Midbrain (tissue), 1 donor: ENCODE measurements at places on chromosomes 4 and X.

DNA sequence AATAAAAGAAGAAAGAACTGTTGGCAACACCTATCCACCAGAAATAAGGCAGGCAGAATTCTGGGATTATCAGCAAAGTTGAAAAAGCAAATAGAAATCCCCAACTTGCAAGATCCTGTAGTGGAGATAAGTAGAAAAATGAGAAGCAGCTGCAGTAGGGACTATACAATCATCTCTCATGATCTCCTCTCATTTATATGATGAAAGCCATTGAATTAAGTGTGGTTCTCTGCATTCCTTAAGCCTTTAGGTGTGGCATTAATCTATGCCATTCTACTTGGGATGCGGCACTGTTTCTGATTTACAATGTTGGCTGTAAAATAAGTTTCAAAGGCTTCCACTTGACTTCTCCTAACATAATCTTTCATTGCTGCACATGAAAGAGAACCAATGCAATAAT, 869.8 kb downstream of the TRAM1L1 start:
- no peak for DNase-seq

DNA sequence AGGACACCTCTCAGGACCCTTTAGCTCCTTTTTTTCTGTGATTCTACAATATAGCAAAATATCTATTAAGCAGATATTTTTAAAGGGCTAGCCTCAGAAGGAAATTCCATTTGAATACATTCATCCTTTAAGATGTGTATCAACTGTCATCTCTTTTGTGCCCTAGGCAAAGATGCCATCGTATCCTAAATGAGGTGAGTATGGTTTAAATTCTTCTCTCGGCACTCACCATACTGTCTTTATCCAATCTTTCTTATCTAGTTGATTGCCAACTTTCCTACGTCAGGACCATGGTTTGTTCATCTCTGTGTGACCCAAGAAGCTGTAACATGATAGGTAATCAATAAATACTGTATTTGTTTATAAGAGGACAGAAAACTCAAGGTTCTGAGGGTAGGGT, 176.0 kb downstream of the LDB2 start:
- DNase-seq, result no peak

GRCh38 chrX:109997786-109998452, 5.0 kb upstream of the TMEM164 start:
- DNase-seq, result no peak

GRCh38 chrX:19893727-19894126, 6.3 kb upstream of the SH3KBP1 start:
- DNase-seq, result no peak

- no peak for DNase-seq
Measured at GRCh38 chrX:53290441-53291041, 9.2 kb upstream of the IQSEC2 start.

DNA sequence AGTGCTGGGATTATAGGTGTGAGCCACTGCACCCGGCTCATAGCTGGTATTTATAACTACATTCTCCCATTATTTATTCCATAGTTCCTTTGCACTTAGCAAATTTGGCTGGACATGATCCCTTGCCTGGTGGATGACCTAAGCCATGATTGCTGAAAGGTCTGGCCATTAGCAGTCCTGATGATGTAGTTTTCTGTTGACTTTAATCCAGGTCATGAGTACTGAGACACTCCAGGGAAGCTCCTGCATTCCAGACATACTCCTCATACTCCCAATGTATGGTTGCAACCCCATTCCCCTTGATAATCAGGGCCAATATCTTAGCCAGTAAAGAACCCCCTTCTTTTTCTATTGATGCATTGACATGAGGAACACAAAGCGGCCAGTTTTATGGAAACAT, 24.4 kb upstream of the MGST2 start:
- DNase-seq, result no peak

- no peak for DNase-seq
Measured at GRCh38 chrX:25296850-25297249, 281.1 kb upstream of the ARX start.

- DNase-seq, result no peak
Measured at GRCh38 chrX:16923157-16923556, 23.3 kb upstream of the REPS2 start.

GRCh38 chr4:3677748-3678070, 88.5 kb upstream of the ADRA2C start:
- DNase-seq, result no peak

DNA sequence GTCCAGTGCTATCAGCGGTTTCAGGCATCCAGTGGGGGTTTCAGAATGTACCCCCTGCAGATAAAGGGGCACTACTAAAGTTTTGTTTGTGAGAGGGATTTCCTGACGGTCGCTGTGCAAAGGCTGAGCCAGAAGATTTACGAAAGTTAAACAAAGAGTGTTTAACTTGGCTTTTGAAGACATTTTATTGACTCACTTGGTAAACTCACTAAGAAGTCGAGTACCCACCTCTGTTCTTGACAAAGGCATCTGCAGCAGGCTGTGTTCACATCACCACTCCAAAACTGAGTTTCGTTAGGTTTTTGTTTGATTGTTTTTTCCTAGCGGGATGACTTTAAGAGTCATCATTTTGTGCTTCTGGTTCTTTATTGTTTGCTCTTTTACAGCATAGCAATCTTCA, 143.9 kb upstream of the TBL1X start:
- no peak for DNase-seq

- DNase-seq, result no peak
Measured at GRCh38 chr4:151583157-151583914, 174.4 kb downstream of the FHIP1A start.

- DNase-seq, result no peak
Measured at GRCh38 chr4:185805979-185806378, 6.0 kb downstream of the SORBS2 start.

DNA sequence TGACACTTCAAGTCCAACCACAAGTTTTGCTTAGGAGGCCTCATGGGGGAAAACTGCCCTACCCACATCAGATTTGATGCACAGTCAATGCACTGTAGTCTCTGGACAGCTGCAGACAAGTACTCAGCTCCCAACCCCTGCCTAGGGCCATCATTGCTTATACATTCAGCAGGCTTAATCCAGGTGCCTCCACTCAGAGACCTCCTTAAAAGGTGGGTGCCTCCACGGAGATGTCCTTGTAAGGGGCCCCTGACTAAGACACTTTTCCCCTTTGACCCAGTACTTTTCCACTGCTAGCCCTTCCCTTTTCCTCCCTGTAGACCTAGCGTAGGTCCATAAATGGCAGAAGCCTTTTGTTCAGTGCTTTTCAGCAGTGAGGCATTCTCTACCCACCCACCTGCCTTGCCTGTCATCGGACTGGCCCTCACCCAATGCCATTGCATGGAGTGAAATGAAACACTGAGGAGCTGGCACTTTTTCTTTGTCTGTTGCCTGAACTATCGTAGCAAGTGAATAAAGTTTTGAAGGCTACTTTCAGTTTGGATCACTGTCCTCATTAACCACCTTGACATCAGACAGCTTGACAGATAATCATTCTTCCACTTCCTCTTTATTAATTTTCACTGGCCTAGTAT, 23.8 kb upstream of the PLK4 start:
- no peak for DNase-seq

- no peak for DNase-seq
Measured at GRCh38 chrX:38368774-38369173, 16.4 kb downstream of the OTC start.

GRCh38 chr4:40322811-40323210, 12.3 kb upstream of the CHRNA9 start:
- no peak for DNase-seq

GRCh38 chr4:184280137-184280536, 62.5 kb upstream of the ENPP6 start:
- no peak for DNase-seq

DNA sequence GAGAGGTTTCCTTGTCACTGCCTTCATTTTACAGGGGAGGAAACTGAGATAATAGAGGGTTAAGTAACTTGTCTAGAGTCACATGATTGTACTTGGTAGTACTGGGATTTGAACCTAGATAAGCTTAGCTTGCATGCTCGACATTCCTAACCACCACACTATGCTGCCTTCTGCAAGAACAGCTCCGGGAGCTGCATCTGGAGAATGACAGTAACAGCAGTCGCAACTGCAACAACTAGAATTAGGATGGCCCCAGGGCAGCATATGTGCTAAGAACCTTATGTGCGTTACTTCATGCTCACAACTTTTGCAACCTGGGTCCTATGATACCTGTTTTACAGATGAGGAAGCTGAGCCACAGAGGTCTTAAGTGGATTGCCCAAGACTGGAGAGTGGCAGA, 89.5 kb upstream of the LCORL start:
- DNase-seq, result no peak

DNA sequence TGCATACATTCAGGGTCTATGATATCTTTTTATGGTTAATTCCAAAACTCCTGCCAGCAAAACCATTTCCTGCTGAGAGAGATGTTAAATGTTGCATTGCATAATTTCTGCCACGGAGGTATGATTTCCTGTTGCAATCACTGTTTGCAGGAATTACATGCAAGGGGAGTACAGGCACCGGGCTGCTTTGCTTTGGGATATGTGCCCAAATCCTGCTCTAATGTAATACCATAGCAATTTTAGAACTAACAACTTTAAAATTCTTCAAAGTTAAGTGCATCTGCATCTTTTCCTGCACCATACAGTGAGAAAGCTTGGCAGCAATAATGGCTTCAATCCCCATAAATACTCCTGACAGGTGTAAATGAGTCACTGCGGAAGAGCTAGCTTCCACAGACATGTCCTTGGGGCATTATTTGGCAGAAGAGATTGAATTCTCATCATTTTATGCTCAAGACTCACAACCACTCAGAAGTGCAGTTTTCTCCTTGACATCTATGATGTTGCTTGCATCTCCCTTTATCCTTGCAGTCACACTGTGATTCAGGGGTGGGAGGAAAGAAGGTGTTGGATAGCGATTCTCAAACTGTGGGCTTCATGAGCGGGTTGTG, 29.6 kb downstream of the TRIM2 start:
- no peak for DNase-seq

DNA sequence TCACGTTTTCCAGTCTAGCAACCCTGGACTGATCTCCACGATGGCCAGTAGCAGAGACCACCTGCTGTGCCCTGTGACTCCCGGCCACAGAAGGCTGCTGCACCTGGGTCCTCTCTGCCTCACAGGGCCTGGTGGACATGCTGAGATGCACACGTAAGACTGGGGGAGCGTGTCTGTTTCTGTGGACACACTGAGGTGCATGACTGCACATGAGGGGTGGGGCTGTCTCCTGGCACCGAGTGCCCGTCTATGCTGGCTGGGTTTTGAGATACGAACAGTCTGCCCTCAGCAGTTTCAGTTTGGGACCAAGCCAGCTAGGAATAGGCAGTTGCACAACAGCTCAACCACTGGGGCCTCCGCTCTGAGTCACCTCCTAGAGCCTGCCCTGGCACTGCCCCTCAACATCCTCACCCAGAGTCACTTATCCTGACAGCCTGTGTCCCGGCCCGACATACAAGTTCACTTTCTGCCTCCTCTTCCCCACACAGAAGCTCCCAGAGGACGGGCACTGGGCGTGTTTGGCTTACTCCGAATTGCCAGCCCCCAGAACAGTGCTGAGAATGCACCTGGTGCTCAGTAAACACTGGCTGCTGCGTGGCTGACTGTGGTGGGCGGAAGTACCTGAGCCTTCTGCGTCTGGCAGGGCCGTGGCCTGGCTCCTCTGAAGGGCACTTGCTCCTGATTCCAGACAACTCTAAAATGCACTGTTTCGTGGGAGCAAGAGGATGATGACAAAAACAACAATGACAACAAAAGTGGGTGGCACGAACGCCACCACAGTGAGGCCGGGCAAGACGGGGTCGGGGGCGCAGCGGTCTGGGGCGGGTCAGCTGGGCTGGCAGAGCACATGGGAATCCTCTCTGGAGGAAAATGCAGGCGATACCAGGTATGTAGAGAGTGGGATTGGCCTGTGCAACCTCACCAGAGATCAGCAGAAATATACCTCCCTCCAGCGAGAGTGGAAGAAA, 30.9 kb downstream of the RNF212 start:
- no peak for DNase-seq

- no peak for DNase-seq
Measured at GRCh38 chr4:26253968-26254367, 66.8 kb upstream of the RBPJ start.

DNA sequence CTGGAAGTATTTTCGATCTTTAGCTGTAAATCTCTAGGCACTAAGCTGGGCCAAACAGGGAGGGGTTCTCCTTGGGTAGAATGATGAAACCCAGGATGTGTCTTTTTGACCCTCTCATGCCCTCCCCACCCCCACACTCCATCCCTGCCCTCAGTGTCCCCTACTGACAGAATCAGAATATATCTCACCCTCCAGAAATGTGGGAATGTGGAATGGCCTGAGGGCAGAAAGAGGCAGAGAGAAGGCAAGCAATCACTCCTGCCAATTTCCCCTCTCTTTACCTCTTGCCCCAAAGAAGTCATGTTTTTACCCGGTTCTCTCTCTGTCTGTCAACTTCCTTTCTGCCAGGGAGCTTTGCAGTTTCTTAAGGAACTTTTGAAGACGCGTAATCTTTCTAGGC, 34.4 kb downstream of the RAP2C start:
- DNase-seq, result no peak

DNA sequence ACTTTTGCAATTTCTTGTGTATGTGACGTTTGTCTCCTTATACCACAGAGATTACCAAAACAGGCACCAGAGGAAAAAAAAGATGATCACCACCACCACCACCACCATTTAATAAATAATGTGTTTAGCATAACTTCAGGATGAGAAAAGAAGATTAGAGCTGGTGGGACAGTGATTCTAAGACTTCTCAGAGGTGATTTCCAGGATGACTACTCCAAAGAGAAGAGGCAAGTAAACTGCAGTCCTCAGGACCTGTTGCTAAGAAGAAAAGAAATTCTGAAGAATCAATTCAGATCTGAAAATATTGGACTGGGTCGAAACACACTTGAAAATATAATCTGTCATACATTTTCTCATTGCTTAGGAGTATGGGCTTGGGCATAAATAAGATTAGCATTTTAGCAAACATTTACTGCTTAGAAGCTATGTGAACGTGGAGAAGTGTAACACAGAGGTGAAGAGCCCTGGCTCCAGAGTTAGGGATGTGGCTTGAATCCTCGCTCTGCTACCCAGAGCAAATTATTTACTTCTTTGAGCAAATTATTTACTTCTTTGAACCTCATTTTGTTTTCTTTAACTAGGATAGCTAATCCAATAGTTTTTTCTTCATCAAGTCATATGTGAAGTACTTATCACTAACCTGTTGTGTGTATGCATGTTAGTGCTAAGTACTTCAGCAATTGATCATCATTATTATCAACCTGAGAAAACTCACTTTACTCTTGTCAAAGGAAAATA, 10.5 kb upstream of the YTHDC1 start:
- DNase-seq, result no peak

DNA sequence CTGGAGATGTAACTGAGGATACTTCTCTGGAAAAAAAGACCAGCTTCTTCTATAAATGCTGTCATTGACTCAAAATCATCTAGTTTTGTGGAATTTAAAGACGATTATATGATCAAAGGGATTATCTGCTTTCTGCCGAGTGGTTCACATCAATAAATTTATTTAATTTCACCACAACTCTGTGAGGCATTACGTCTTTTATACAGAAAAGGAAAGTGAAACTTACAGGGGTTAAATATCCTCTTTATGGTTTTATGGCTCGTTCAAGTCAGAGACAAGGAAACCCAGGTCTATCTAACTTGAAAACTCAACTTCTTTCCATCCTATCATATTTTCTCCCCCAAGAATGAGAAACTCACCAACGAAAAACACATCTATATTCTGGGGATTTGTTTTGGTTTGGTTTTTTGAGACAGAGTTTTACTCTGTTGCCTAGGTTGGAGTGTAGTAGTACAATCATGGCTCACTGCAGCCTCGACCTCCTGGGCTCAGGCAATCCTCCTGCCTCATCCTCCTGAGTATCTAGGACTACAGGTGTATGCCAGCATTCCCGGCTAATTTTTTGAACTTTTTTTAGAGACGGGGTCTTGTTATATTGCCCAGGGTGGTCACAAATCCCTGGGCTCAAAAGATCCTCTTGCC, 377.9 kb upstream of the EMCN start:
- DNase-seq, result no peak
